Foreskin melanocyte (primary cell): ENCODE measurements at places on chromosomes 3 and 15.

GRCh38 chr15:42111924-42112323 is 17.6 kb upstream of the PLA2G4D start:
- no peak for DNase-seq

DNA sequence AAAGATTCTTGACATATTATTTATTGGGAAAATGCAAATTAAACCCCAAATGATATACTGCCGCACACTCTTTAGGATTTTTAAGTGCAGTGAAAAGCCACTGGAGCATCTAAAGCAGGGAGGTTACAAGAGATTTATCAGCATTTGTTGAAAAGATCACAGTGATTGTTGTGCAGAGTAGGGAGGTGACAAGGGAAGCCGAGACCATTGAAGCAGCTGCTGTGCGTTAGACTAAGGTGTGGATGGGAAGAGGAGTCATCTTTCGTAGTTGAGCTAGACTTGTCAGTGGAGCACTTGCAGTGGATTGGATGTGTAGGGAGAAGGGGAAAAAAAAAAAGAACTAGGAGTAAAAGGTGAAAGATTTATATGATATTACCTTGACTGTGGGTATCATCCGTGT is 854.6 kb downstream of the NTRK3 start:
- no peak for DNase-seq

DNA sequence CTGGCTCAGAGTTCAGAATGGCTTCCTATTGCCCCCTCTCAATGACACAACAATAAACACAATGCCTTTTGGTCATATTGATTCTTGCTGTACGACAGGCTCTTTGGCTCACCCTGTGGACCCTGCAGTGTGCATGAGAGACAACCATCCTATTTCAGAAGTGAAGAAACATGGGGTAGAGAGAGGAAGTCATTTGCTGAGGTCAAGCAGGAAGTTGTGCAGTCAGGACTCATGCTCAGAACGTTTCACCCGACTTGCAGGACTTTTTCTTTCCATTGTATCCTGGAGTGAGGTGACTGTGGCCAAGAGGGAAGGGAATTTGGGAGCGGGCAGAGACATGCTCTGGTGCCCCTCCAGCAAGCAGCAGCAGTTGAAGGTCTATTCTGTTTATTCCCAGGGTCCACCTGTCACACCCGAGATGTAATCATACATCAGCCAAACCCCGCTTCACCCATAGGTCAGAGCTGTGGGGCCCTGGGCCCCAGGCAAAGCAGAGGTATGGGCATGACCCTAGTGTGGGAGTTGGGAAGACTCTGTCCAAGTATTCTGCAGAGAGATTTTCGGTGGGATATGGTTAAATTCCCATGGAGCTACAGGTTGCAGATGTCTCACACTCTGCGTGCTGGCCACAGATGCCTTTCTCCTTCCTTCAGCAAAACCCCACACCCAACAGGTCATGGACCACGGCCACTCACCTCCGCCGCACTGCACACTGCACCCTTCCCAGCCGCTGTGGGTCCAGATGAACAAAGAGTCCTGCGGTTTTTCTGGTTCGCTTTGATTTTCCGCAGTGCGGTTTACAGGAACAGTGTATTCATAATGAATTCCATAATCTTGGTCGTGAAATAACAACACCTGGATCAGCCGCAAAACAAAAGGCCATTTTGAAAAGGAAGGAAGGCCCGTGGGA is 290.6 kb downstream of the ADAMTS17 start:
- no peak for DNase-seq

- no peak for DNase-seq
Measured at GRCh38 chr3:179083977-179084376, 12.4 kb upstream of the ZMAT3 start.

GRCh38 chr15:70376929-70377691 is 279.4 kb upstream of the TLE3 start:
- peak; percentile 43 for DNase-seq

GRCh38 chr15:52217186-52217585 is 26.0 kb upstream of the GNB5 start:
- no peak for DNase-seq

- no peak for DNase-seq
Measured at GRCh38 chr3:162052636-162053035, 556.0 kb downstream of the OTOL1 start.

DNA sequence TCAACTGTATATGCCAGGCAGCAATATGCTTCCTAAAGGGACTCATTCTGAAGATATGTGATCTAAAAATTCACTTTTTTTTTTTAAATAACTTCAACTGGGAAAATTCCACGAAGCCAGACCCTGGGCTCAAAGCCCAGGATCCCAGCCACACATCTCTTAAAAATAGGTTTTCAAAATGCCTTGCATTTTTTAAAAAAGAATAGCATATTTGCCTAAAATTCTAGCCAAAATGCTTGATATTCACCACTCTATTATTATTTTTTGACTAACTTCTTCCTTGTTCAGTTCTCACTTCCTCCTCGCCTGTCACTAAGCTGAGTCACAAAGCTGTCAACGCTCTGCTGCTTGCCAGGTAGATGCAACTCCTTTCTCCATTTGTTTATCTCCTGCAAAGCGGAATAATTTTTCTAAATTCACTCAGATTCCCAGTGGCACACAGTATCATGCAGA is 28.0 kb upstream of the VGLL4 start:
- DNase-seq, result no peak

DNA sequence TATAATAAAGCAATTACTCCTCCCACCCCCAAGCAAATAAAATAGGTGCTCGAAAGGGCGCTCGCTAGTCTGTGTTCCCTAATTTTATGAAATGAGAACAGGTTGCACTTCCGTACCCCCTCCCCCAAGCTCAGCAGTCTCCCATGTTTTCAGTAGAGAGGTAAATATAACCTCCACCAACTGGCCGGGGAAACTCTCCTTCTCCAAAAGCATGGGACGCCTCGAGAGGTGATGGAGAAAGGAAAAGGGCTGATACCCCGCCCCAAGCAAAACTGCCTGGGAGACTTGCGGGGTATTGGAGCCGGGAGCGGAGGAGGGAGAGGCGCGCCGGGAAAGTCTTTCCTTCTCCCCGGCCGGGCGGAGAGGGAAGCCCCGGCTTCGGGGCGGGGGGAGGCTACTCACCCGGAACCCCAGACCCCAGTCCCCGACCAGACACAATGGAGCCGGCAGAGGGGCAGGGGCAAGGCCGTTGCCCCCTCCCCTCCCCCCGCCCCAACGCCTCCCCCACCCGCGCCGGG is 605 bp downstream of the DCUN1D1 start:
- no peak for DNase-seq

GRCh38 chr15:78329625-78330024 is 10.5 kb upstream of the CRABP1 start:
- DNase-seq, result no peak

GRCh38 chr3:39105687-39106063 is 1.8 kb downstream of the GORASP1 start:
- DNase-seq, result no peak

GRCh38 chr3:48118322-48118721 is 69.9 kb downstream of the CDC25A start:
- DNase-seq, result no peak

- DNase-seq, result no peak
Measured at GRCh38 chr3:173599673-173600072, 202.1 kb downstream of the NLGN1 start.

DNA sequence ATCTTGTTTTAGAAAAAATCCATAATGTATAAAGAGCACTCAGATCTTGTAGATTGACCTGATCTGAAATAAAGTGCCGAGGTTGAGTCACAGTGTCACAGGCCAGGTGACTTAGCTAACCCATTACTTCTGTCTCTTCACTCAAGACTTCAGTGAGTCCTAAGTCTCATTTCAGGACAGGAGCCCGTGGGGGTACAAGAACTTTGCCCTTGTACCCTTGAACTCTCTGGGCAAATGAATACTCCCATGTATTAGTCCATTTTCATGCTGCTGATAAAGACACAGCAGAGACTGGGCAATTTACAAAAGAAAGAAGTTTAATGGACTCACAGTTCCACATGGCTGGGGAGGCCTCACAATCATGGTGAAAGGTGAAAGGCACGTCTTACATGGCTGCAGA is 160.2 kb downstream of the ZPLD1 start:
- no peak for DNase-seq

GRCh38 chr15:68203486-68203885 is 1.6 kb downstream of the CALML4 start:
- DNase-seq, result no peak

GRCh38 chr15:37015035-37015434 is 85.3 kb downstream of the MEIS2 start:
- DNase-seq, result peak; percentile 10

DNA sequence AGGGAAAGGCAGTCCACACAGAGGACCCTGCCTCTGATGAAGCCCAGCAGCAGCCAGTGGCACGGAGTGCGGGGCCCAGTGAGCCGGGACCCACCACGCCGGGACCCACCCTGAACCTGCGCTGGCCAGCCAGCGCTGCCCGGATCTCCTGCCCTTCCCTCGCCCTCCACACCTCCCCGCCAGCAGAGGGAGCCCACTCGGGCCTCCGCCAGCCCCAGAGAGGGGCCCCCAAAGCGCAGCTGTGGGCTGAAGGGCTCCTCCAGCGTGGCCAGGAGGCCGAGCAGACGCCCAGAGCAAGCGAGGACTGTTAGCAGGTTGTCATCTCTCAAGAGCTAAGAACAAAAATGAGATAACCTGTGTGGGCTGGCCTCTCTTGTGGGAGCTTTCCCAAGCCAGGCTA is 81.3 kb upstream of the ATP10A start:
- no peak for DNase-seq

DNA sequence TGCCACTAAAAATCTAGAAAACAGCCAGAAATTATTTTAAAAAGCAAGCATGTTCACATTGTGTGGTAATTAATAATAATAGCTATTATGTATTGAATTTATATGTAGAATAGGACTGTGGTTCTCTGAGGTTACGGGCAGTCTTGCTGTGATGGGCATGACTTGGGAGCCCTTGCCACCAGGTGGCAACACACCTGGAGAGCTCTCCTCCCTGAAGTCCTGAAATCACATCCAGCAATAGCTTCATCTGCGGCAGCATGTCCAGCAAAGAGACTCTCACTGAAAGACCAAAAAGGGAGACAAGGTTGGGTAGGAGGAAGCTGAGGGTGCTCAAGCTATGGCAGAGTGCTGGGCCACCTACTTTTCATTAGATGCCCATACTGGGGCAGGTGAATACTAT is 206.8 kb upstream of the IL12A start:
- no peak for DNase-seq
